ENCODE measurements at places on chromosomes 13 and 19.

DNA sequence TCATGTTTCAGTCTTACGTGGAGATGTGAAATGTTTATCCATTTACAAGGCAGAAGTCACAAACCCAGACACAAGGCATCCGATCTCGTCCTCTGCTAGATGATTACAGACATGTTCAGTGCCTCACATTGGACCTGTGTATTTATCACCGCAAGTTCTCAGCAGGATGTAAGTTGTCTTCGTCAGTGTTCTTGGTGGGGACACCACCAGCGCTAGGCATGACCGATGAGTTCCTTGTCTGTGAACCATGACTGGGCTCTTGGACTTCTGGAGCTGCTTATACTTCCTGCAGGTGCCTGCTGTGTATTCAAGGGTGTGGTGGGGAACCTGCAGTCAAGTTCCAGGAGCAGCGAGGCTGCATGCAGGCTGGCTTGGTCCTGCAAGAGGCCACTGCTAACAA lies 105.4 kb downstream of the URI1 start:
- no peak for DNase-seq

- peak; percentile 81 for DNase-seq
Measured at GRCh38 chr19:3360421-3361383, 5.7 kb upstream of the NFIC start.

GRCh38 chr13:100825557-100825956 lies 151.0 kb upstream of the TMTC4 start:
- DNase-seq = no peak

DNA sequence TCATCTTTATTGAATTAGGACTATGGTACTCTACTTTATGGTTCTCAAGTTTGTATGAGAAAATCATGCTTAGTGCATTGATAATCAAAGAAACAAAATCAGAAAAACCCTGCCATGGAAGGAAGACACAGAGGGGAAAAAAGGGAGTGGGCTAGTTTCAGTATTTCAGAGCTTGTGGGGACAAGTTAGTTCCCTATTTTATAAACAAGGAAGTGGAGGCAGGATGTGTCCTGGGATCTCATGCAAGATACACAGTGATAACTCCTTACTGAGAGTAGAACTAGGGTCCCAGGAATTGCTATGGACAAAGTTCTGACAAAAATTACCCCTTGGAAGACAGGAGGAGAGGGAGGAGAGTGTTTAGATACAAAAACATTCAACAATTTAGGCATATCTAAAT lies 1277.3 kb downstream of the UQCRFS1 start:
- no peak for DNase-seq

GRCh38 chr13:99624936-99625540 lies 123.8 kb downstream of the TM9SF2 start:
- DNase-seq = no peak

- no peak for DNase-seq
Measured at GRCh38 chr13:75366380-75367280, 115.3 kb downstream of the TBC1D4 start.

Measured in CD4-positive, alpha-beta T cell treated with Interleukin-12 subunit alpha and Interleukin-12 subunit beta, for 1 hour (primary cell).